ENCODE measurements at places on chromosomes 2 and 18.

DNA sequence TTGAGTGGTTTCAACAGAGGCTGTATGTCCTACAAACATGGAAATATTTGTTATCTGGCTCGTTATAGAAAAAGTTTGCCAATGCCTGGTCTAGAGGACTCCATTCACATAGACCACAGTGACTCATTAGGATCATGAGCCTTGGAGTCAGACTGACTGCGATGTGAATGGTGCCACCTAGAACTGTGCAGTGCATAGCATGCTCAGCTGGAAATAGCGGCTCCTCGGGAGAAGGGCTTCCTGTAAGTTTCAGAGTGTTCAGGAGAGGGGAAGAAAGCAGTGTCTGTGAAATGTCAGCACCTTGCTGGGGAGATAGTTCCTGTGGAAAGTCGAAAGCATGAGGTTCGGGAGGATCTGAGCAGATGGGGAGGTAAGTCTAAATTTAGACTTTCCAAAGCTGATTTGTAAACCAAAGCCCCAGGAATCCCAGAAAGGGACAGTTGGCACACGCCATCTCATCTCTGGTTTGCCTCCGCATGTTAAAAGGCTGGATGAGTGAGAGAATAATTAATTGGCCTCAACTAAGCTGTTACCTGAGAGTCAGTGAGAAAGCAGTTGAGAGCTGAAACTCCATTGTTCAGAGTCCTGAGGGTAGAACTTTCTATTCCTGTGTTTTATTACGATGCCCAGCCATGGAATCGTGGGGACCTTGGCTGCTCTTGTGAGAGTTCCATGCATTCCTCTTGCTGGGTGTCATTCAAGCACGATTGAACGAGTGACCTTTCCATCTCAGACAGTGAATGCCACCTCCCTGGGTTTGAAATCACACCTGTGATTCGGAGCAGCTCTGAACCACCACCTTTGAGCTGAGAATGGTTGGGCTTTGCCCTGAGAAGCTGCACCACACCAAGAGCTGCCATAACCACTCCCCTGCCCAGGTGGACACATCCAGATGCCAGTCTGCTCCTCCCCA lies 99.5 kb downstream of the MAPK4 start:
- DNase-seq, result no peak

DNA sequence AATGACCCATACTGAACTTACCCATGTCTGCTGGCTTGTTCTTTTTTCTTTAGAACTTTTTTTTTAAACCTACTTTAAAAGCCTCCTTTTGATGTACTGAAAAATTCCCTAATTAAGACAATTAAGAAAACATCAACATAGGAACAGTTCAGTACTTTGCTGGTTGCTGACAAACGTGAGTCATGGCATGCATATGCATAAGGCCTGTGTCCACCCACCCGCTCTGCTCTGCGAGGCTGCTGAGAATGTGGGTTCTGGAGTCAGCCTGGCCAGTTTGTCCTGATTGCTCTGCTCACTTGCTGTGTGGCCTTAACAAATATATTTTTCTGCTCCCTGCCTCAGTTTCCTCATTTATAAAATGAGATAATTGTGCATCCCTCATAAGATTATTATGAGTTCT lies 27.3 kb downstream of the LAMA3 start:
- DNase-seq, result no peak

DNA sequence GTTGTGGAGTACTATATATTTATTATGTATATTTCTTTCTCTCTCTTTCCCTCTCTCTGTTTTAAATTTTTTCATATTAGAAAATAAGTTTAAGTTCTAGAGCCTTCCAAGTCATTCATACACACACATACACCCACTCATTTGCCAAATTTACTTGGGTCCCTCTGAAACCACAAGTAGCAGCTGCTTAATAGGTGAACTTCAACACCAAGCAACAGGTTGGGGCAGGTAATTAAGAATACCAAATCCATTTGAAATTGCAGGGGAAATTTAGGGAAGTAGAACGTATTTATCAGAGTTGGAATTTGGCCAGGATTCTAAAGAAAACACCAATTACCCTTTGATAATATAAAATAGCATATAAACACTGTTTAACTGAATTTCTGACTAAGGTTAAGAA lies 75.0 kb upstream of the RBBP8 start:
- no peak for DNase-seq

GRCh38 chr18:56475250-56475649 lies 163.1 kb downstream of the TXNL1 start:
- no peak for DNase-seq

DNA sequence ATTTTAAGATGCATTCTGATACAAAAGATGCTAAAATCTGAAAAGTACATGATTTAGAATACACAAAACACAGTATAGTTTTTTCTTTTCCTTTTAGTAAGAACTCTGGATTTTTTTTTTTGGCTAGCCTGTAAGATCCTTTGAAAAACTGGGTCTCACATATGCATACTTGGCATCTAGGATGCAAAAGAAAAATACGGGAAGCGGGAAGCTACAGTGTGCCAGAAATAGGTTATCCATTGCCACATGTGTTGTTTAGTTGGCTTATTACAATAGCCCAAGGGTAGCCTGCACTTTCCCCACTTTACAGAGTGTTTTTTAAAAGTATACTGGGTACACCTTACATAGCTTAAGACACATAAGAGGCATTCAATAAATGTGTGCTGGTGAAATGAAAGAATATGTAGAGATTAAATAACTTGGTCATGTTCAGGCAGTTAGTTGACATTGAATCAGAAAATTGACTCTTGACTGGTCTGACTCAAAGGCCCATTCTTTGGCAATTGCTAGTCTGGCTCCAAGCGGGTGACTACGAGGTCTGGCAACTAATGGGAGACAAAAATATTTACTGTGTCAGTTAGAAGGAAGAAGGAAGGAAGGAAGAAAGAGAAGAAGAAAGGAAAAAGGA lies 286.8 kb upstream of the TRIB2 start:
- no peak for DNase-seq

- no peak for DNase-seq
Observed at GRCh38 chr18:39276764-39277163, 1711.2 kb upstream of the CELF4 start.

DNA sequence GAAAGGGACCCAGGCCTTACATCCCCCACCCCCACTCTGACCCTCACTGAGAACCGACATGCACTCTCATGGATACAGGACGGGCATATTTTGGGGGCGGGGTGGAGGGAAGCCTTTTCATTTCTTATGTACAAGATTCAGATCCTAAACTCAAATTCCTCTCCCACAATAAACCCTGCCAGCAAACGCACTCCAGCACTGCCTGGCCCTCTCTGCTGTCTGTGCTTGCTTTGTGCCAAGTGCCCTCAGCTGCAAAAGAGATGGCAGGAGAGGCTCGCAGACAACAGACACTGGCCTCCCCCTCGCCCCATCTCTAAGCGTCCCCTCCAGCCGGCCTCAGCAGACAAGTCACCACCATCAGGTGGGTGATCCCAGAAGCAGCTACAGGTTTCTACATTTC lies 42.4 kb downstream of the FAM168B start:
- no peak for DNase-seq

DNA sequence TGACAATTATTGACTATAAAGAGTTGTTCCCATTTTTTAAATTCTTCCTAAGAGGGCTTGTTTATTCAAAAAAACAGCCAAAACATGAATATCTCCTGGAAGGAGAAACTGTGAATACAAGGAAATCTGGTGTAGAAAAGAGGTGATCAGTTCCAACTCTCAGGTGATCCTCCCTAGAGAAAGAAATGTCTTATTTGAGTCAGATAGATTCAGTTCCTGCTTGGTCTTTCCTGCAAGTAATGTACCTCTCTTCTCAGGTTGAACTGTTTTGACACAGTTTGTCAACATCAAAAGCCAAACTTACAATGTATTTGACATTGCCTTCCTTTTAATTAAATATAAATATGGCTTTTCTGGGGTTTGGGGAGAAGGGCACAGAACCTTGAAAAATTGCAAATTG lies 567.4 kb downstream of the ARHGAP15 start:
- no peak for DNase-seq

DNA sequence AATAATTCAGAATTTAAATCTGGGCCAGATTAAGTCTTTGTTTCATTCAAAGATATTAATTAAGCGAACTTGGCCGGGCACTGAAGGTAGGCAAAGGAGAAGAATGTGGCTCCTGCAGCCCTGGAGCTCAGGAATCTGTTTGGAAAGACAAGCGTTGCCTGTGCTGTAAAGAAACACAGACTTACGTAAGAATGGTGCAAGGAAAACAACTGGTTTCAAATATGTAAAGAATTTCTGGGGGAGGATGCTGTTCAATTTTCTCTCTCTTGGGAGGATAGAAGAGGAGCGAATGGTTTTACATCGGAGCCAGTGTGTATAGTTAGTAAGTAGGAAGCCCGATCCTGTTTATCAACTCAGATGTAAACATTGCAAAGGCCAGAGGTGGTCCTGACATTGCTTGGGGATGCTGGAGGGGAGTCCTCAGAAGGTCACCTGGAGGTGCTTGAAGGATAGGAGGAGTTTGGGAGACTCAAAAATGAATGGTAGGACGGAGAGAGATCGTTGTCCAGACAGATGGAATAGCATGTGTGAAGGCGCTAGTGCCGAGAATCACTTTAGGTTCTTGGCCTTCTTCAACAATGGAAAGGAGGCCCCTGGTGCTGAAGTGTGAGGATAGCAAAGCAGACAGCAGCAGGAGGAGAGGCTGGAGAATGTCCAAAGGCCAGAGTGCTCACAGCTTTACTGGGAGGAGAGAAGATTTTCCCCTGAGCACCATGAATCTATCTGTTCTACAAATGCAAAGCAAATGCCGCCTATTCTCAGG lies 456.1 kb downstream of the LPIN1 start:
- no peak for DNase-seq

DNA sequence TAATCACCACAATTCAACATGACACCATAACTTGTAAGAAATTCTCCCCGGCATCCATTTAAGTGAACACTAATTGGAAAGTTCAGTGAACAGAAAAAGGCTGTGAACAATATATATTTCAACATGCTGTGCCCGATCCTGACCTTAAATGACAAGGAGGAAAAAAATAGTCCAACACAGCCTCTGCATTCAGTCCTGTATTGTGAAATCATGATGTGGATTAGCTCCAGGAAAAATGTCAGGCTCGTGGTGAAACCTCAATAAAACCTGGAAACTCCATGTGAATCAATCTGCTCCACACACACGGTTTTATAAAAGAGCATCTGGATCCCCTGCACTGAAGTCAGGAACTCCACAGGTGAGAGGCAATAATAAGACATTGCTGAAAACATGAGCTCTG lies 145.4 kb upstream of the SPOPL start:
- DNase-seq, result no peak

DNA sequence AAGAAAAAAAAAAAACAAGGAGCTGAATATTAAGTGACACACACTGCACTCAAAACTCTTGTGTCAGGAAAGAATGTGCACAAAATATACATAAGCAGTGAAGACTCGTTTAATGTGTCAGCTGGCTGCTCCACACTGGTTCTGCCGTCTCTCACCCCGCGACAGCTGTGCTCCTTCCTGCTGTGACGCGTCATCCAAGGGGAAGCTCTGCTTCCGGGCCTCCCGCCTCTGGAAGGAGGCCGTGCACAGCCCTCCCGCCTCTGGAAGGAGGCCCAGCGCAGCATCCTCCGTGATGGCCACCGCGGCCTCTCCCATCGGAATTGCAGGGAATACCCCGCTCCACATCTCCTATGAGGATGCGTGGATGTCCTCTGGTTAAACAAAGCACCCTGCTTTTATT lies 151.0 kb downstream of the HDAC4 start:
- DNase-seq, result no peak

DNA sequence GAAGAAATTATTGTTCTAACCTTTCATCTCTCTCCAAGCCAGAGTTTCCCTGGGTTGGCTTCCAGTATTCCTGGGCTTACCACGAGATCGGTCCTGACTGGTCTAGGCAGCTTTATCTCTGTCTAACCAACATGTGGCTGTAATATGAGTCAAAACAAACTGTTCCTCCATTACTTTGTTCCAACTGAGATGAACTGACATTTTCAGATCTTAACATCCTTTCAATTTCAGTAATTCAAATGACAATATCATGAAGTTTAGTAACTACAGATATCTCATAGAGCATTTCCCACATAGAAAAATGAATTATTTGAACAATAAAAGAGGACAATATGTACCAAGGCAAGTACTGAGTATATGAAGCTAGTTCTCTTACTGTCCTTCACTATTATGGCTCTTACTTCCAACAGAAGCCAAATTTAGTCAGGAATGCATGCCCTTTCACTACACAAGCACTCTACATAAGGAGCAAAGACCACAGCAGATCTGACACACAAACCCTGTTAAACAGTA lies 15.5 kb downstream of the SLC25A12 start:
- DNase-seq, result no peak

- no peak for DNase-seq
Observed at GRCh38 chr2:1728821-1729220, 15.5 kb downstream of the PXDN start.

- no peak for DNase-seq
Observed at GRCh38 chr2:219001100-219001576, 7.9 kb upstream of the CRYBA2 start.

GRCh38 chr2:12755384-12755783 lies 38.6 kb downstream of the TRIB2 start:
- DNase-seq, result no peak
